ENCODE measurements at places on chromosomes 1 and 21.

DNA sequence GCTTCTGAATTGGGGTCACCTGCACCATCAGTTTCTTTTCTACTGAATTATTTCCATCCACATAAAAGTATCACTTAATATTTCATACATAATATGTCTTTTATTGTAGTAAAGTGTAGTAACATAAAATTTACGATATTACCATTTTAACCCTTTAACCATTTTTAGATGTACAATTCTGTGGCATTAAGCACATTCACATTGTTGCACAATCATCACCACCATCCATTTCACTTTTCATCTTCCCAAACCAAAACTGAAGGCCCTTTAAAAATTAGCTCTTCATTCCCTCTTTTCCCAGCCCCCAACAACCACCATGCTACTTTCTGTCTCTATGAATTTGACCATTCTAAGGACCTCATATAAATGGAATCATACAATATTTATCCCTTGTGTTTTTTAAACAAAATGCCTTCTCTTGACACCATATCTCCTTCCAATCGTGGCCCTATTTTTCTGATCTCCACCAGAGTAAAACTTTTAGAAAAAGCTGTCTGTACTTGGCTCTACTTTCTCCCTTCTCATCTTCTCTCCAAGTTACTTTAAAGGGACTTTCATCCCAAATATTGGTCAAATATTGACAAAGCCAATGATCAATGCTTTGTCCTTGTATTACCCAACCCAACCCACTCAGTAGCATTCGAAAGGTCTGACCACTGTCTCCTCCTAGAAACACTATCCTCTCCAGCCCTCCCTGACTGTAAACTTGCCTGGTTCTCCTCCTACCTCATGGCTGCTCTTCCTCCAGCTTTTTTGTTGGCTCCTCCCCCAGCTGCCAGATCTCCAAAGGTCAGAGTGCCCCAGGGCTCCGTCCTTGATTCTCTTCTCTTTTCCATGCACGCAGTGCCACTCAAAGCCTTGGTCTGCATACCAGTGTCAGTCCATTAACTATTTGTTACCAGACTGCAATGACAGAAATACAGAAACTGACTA lies 44.7 kb downstream of the SLC30A10 start:
- no peak for DNase-seq

GRCh38 chr1:118204648-118205047 lies 19.6 kb upstream of the SPAG17 start:
- DNase-seq = no peak

- no peak for DNase-seq
Measured at GRCh38 chr21:24577301-24577700, 1030.0 kb downstream of the MRPL39 start.

GRCh38 chr1:229839800-229840199 lies 213.8 kb downstream of the URB2 start:
- DNase-seq = no peak

DNA sequence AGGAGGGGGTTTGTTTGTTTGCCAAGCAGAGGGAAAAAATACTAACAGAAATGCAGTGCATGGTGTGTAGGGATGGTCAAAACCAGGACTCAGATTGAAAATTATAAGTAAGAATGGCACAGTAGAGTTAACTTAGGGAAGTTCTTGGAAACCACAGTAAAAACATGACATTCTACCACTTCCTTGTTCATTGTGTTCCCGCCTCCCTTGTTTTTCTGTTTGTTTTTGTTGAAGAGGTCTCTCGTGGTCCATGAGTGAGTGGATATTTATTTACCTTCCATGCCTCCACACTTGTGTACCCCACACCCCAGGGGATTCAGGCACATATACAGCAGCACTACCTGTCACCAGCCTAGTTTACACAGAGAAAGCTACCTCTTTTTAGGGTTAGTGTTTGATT lies 69.6 kb downstream of the OLFML2B start:
- no peak for DNase-seq

Data from B cell (primary cell).